ENCODE measurements at places on chromosomes 4 and X.

DNA sequence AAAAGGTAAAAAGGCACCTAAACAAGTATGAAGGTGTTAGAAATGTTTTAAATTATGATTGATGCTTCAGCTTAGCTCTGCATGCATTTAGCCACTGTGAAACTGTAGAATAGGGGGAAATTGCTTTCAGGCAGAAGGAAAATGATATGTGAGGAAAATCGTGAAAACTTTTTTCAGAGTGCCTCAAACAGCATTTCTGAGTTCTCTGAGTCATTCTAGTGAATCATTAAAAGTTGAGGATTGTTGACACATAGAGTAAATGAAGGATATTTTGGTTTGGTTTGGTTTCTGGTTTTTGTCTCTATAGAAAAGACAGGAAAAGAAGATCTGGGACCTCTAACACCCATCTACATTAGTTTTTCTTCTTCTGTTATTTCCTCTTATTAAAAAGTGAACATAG, 332.5 kb upstream of the TRAM1L1 start:
- DNase-seq = no peak

GRCh38 chr4:7487502-7487901, 52.8 kb upstream of the PSAPL1 start:
- DNase-seq = no peak

DNA sequence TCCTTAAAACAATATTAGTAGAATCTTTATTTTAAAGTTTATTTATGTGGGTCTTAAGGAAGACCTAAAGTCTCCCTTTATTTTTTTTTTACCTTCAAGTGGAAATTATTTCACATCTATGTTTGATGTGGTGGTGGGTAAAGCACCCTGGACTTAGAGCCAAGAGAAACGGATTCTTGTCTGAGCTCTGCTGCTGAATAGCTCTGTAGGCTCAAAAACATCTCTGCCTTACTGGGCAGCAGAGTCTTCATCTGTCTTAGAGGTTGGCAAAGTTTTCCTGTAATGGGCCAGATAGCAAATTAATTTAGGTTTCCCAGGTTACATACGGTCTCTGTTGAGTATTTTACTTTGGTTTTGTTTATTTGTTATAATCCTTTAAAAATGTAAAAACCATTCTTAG, 136.5 kb downstream of the CEP135 start:
- no peak for DNase-seq

GRCh38 chrX:7108030-7108429, 39.5 kb upstream of the STS start:
- DNase-seq = no peak

- no peak for DNase-seq
These were observed 289.5 kb downstream of the USP46 start for GRCh38 chr4:52369649-52370048.

- no peak for DNase-seq
These were observed 12.2 kb upstream of the FGF16 start for GRCh38 chrX:77434962-77435361.

DNA sequence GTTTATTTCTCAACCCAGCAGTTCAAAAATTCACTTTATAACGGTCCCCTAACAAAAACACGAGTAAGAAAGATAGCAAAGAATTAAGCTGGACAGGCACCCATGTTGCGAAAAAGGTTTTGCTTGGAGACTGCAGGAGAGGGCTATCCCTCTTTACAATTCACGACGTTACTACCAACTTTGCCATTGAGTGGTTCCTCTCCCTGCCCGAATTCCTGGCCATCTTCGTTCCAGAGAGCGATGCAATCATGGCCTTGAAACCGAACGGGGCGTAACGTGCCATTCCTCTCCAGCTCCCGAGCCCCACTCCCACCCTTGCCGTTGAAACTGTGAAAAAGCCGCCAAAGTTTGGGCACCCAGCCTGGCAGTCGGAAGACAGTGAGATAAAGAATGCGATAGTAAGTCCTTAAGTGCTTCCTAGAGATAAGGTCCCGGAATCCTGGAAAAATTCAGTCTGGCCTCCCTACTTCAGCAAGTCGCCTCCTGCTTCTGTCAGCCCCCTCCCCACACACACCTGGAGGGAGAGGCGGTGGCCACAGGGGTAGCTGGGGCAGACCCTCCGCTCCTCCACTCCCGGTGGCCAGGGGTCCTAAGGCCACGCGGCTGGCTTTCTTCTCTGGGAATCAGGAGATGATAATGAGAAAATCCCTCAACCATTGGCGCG, 65.2 kb downstream of the FBXO8 start:
- no peak for DNase-seq

DNA sequence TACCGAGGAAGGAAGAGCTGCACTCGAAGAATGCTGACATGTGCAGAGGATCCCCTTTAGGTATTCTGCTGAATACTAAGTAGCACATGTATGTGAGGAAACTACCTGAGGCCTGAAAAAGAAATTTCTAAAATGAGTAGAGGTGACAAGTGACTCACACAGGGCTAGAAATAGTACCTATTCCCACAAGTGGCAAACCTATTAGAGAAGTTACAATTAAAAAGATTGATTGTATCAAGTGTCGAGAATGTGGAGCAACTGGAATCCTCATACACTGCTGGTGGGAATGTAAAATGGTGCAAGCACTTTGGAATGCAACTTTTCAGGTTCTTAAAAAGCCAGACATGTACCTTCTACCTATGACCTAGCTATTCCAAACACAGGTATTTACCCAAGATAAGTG, 47.4 kb downstream of the CCSER1 start:
- no peak for DNase-seq

DNA sequence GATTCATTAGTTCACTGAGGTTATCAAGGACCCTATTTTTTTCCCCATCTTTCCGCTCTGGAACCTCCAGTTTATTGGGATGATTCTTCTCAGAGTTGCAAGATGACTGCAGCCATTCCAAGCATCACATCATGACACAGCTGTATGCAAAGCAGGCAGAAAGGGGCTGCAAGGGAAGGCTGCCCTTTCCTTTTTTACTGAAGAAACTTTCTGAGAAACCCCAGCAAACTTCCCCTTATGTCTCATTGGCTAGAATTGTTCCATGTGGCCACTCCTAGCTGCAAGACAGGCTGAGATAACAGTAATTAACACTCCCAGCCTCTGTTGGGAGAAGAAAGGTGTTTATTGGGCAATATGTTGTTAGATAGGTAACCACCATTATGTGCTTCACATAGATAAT, 102.6 kb downstream of the SATL1 start:
- DNase-seq = no peak

GRCh38 chr4:101418055-101418454, 70.7 kb upstream of the PPP3CA start:
- DNase-seq = no peak

GRCh38 chr4:162849937-162850336, 316.8 kb downstream of the NAF1 start:
- no peak for DNase-seq

DNA sequence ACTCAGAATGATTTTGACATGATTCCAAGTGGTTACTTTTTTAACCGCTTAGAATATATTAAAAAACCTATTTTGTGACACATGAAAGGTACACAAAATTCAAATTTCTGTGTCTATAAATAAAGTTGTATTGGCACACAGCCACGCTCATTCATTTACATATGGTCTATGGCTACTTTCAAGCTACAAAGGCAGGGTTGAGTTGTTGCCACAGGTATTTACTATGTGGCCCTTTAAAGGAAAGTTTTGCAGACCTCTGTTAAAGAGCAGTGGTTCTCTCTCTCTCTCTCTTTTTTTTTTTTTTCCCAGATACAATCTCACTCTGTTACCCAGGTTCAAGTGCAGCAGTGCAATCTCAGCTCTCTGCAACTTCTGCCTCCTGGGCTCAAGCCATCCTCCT, 23.0 kb downstream of the GPM6B start:
- no peak for DNase-seq

- DNase-seq = no peak
These were observed 22.3 kb upstream of the THOC2 start for GRCh38 chrX:123755107-123755506.

DNA sequence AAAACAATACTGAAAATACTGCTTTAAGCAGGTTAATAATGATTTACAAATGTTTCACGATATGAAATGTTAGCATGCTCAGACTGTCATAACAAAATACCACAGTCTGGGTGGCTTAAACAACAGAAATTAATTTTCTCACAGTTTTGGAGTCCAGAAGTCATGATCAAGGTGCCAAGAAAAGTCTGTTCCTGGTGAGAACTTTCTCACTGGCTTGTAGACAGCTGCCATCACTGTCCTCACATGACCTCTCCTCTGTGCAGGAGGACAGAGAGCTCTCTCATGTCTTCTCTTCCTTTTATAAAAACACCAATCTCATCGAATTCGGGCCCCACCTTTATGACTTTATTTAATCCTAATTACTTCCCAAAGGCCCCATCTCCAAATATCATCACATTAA, 426.7 kb downstream of the KLHL13 start:
- no peak for DNase-seq

DNA sequence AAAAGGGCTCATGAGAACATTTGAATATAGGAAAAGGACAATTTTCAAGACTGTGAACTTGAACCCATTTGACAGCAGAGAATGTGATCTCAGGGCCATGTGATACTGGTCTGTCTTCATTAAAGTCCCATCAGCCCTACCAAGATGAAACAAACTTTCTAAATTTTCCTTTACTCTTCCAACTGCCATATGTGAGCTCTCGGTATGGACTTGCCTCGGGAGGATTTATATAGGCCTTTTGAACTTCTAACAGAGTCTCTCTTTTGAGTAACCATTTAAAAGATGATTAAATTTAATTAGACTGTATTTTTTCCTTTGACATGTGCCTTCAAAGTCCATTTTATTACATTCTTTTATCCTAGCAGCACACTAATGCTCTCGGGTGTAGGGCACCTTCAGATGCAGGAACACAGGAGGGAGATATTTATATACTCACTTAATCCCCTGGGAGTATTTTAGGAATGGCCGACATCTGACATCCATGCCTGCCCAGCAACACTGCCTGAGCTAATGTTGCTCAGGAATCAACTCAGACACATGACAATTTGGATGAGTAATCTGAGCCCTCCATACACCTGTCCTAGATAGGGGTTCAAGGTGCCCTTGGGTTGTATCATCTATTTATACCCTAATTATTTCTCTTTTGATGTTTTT, 155.0 kb downstream of the SLC7A11 start:
- no peak for DNase-seq

- no peak for DNase-seq
These were observed 2.5 kb downstream of the CCNI start for GRCh38 chr4:77073106-77073809.

DNA sequence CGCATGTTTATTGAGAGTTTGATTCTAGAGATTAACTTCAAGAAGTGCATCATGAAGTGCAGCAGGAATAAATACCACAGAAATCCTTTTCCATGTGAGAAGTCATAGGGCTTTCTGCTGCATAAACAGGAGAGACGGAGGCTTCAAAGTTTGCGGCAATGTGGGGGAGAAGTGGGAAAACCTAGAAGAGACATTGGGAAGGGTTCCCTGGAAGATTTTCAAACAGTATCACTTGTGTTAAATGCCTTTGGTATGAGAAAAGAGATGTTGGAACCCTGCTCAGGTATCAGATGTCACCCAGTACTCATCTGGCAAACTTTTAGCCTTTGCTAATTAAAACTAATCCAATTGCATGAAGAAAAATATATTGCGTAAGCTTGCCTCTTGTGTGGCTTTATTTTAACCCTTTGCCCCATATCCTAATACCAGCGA, 15.4 kb downstream of the NHS start:
- no peak for DNase-seq

GRCh38 chrX:130861462-130861861, 41.5 kb downstream of the ENOX2 start:
- DNase-seq = no peak

DNA sequence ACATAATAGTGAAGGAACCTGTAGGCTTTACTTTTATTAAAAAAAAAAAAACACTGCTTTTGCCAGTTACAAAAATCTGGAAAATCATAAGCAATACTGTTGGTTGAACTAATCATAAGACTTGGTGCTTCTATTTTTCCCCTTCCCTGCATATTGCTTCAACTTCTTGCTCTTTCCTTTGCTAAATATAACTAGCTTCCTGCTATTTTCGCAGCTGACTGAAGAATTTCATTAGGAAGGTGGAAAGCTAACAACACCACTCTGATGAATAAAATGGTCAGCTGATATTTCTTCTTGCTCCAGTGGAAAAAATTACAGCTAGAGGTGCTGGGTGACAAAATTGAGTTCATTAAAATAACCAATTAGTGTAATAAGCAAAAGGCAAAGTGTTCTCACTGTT, 39.3 kb downstream of the MEPE start:
- no peak for DNase-seq

DNA sequence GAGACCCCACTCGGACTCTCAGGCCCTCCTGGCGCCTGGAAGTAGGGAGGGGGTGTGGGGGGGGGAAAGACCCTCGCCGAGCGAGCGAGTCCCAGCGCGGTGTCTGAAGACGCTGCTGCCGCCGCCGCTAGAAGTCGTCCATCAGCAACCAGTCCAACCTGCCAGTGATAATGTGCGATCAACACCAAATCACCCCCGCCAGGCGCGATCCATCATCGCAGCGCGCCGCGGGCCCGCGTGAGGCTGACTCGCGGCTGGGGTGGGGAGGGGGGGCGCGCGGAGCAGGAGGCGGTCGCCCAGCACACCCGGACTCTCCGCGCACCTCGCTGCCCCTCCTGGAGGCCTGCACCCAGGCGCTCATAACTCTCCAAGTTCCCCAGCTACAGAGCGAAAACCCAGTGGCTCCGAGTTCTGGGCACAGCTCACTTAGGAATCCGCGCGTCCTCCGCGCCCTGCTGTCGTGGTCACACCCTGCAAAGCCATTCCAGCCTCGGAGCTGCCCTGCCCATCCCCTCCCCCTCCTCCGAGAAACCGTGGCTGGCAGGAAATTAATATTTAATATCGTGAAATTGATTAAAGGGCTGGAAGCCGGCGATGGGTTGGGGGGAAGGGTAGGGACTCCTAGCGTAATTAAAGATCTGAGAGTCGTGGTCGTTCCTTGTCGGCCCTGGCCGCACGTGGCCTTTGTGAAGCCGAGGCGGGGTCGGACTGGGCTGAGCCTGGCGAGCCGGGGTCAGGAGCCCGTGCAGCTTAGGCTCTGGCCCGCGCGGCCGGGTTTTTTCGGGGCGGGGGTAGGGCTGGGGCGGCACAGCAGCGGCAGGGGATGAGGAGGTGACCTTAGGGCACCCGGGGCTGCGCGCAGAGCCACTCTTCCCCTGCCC, 58.1 kb upstream of the BCOR start:
- no peak for DNase-seq

DNA sequence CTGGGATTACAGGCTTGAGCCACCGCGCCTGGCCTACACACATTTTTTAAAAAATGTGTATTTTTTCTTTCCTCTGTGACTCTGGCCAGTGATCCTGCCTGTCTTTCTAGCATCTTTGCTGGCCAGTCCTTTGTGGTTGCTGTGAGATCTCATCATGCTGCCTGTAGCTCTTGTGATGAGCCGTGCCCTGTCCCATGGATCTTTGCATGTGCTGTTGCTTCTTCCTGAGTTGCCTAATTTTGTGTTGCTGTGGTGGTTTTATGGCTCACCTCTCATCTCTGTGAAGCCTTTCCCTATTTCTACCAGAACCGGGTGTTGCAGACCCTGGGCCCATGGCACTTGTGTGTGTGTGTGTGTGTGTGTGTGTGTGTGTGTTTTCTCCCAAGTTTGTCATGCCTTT, 8.3 kb downstream of the NSD2 start:
- DNase-seq = no peak

DNA sequence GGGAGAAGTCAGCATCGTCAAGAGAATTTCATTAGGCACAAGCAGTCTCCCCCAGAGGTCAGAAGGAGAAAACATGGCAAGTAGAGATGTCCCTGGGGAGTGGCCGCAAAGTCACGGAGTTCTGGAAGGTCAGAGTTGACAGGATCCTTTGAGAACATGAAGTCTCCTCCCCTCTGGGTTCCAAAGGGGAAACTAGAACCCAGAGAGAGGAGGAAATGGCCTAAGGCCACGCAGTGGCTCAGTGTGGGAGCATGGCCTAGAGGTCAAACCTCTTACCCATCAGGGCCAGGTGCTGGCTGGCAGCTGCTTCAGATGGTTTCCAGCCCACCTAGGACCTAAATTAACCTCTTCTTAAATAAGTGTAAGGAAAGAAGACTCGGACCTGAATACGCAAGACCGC, 884 bp downstream of the IDH3G start:
- DNase-seq = no peak
